ENCODE measurements at places on chromosomes 3 and 15. TPM values are rescaled to one million over a fixed set of nuclear protein-coding genes. Genes with fewer than 3 reads are reported as not detected.

DNA sequence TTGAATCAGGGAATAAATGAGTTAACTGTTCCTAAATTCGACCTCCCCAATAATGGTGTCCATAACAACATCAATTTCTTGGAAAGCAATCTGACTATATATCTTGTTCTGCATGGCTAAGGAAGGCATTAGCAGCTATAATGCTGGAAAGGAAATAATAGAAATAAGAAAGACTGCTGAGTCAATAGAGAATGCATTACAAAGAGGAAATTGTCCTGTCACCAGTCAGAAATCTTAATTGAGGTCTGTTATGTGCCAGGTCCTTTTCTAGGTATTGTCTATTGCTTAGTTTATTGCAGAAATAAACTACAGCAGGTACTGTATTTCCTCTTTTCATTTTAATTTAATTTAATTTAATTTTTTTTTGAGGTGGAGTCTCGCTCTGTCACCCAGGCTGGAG is 5.9 kb upstream of the PPP1R2 start:
- DNase-seq = no peak

Gene NCEH1
- 14.1 TPM for total RNA-seq

DNA sequence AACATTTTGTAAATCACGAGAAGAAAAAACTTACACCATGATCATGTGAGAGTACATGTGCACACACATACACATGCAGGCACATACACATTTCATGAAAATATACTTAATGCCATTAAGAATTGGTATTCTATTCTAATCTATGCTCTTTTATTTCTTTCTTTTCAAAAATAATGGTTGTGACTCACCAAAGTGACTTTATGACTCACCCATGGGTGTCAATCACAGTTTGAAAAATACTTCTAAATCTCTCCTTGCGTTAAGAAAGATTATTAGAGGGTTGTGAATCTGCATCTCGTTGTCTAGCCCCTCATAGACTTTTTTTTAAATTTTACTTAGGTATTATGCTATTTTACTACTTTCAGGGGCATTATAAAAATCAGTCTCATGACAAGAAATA is 254.2 kb downstream of the TUSC7 start:
- no peak for DNase-seq

GRCh38 chr15:73955326-73955725 is 29.1 kb downstream of the LOXL1 start:
- no peak for DNase-seq

- DNase-seq = peak; percentile 22
Measured at GRCh38 chr15:58566029-58566428, 134.2 kb downstream of the LIPC start.

Gene IL17RD
- 34.2 TPM for total RNA-seq

Measured in endodermal cell (in vitro differentiated cells).